Mesothelial cell of epicardium (in vitro differentiated cells): ENCODE measurements at places on chromosomes 6 and 20. TPM values are rescaled to one million over a fixed set of nuclear protein-coding genes. Genes with fewer than 3 reads are reported as not detected.

GRCh38 chr6:84588697-84589080 lies 175.7 kb downstream of the TBX18 start:
- DNase-seq: no peak

The CDH4 gene
- total RNA-seq: 1.1 to 1.7 TPM (median 1.6 TPM) in 3 replicates

The KCNK5 gene
- total RNA-seq: 2.5 to 2.9 TPM (median 2.7 TPM) in 3 replicates

DNA sequence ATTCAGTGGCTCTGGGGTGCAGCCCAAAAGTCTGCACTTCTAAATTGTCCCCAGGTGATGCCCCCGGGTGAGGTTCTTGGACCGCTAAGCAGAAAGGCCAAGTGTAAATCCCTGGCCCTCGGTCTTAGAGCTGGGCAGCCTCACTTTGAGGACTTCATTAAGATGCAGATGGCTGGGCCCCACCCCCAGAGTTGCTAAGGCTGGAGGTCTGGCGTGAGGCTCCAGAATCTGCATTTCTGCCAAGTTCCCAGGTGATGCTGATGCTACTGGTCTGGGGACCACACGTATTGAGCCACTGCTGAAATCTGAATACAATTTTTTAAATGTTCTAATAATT lies 735 bp upstream of the SLC23A2 start:
- no peak for DNase-seq

DNA sequence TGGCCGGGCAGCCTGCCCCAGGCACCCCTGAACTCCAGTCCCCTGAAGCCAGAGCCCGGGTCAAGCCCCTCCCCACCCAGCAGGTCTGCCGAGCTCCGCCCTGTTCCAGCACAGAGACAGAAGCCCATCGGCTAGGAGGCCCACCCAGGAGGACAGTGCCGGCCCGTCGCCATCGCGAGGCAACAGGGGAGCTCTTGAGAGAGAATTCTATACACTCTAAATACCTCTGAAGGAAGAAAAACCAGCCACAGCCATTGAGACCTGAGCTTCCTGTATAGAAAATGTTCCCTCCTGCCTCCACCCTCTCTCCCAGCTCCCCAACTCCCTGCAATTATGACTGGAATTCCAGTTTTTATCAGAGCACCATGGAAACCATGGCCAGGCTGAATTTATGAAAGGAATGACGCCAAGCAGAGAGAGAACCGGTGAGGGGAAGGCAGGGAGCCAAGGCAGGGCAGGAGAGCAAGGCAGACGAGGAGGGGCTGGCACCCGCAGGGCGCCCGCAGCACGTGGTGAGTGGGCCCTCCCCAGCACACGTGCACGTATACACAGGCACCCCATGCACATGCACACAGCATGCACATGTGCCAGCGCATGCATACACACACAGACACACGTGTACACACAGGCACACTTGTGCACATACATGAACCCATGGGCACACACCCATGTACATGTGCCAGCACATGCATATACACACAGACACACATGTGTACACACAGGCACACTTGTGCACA lies 27.6 kb upstream of the MRGBP start:
- DNase-seq: peak; percentile 75
